ENCODE measurements at places on chromosomes 5 and 9.

- DNase-seq, result no peak
Measured at GRCh38 chr5:175842506-175842905, 28.9 kb upstream of the CPLX2 start.

- DNase-seq, result no peak
Measured at GRCh38 chr5:143516249-143516648, 112.8 kb upstream of the NR3C1 start.

GRCh38 chr9:81591791-81592190, 97.6 kb downstream of the TLE1 start:
- no peak for DNase-seq

DNA sequence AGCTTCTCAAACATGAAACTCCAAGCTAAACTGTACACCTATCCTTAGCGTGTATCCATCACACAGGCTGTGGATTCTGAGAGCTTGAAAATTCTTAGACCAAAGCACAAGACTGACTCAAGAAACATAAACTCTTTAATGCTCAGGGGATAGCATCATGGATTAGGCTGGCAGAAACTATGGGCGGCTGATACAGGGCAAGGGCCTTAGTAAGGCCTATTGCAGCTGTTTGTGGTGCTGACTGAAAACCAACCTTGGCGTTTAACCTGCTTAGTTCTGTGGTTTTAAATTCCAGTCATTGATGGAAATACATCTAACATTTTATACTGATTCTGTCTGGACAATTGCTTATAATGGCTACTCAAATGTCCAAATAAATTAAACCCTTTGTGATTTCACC, 183.7 kb downstream of the TLR4 start:
- DNase-seq, result no peak

DNA sequence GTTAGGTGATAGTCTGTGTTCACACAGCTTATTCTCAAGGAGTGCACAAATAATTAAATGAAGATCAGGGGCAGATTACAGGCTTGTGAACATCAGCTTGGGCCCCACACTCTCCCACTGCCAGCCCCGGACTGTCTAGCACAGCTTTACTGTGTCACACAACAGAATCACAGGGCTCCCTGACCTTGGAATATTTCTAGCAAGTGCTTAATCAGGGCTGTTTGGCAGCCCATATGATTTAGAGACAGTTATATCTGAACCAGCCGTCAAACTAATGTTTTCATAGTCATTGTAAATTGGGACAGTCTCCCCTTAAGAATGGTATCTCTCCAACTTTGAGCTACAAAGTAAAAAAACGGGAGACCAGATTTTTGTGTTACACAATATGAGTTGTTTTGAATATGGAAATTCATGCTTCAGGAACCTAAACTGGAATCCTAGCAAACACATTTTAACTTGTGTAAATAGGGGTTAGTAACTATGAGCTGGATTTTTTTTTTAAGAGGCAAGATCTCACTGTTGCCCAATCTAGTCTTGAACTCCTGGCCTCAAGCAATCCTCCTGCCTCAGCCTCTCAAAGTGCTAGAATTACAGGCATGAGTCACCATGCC, 517.6 kb downstream of the BNC2 start:
- DNase-seq, result no peak

GRCh38 chr5:34013547-34013946, 5.7 kb upstream of the AMACR start:
- no peak for DNase-seq

- DNase-seq, result no peak
Measured at GRCh38 chr5:67530609-67531255, 334.1 kb upstream of the CD180 start.

DNA sequence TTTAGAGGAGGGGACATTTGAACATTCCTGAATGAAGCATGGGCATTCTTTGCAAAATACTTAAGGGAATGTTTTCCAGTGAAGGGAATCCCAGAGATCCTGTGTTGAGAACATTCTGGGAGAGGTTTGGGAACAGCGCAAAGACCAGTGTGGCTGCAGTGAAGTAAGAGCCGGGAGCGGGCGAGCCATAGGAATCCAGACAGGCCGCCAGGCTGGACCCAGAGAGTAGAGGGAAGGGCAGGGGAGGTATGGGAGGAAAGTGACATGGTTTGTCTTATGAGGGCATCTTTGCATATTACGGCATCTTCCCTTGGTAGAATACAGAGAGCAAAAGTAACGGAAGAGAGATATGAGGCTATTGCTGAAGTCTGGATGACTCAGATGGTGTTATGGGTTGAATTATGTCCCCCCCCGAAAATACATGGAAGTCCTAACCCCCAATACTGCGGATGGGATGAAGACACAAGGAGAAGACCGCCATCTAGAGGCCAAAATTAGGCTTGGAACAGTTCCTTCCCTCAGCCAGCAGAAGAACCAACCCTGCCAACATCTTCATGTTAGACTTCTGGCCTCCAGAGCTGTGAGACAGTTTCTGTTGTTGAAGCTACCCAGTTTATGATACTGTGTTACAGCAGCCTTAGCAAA, 268.2 kb downstream of the MAST4 start:
- peak; percentile 5 for DNase-seq

- no peak for DNase-seq
Measured at GRCh38 chr9:71549023-71549422, 219.3 kb downstream of the CEMIP2 start.

DNA sequence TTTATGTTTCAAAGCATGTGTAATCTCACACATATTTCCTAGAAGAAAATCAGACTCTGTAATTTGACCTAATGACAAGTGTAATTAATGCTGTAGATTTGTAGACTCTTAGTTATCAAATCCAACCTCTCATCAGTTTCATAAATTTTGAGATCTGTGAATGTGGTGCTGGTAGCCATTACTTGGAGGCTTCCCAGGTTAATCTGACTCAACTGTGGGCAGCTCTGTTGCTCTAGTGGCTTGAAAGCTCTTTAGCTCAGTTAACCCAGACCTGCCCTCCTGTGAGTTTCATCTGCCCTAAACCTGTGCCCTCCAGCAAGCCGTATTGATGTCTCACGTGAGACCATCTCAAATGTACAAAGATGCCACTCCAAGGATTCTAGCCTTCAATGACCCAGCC, 323.4 kb downstream of the FBXL7 start:
- DNase-seq, result no peak

DNA sequence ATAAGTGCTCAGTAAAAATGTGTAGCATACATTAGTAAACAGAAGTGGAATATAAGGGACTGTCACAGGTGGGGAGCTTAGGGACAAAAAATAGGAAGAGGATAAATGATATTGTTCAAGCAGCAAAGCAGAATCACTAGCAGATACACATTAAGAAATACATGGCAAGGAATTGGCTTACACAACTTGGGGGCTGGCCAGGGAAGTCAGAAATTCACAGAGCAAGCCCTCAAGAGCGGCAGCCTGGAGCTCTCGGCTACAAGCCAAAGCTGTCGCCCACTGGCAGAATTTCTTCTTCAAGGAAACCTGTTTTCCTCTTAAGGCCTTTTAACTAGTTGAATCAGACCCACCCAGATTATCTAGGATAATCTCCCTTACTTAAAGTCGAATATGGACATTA, 73.0 kb upstream of the SMIM23 start:
- DNase-seq, result no peak

DNA sequence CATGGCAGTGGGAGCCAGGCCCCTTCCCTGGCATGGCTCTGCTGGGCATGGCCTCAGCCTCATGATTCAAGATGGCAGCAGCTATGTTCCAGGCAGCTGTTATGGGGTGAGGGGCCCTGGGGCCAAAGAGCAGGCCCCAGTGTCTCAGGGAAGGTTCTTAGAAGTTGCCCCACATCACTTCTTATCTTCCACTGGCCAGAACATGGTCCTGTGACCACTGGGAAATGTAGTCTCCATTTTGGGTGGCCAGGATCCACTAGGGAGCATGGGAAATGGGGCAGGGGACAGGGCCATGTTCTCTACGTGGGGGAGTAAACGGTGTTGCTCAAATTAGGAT, 18.3 kb downstream of the SUSD3 start:
- DNase-seq, result no peak

DNA sequence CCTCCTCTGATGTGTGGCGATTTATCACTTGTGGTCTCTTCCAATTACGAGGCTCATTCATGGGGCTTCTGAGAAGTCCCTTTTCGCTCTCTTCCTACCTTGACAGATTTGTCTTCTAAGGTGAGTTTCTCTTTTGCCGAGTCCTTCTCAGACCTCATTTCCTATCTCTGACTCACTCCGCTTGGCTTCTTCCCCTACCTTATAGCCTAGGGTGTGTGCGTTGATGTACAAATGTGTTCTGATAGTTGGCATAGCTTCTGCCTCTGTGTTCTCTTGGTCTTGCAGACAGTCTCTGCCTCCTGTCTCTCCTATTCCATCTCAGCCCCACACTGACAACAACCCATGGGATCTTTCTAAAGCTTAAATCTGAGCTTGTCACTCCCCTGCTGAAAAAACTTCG, 56.9 kb upstream of the SHB start:
- no peak for DNase-seq

DNA sequence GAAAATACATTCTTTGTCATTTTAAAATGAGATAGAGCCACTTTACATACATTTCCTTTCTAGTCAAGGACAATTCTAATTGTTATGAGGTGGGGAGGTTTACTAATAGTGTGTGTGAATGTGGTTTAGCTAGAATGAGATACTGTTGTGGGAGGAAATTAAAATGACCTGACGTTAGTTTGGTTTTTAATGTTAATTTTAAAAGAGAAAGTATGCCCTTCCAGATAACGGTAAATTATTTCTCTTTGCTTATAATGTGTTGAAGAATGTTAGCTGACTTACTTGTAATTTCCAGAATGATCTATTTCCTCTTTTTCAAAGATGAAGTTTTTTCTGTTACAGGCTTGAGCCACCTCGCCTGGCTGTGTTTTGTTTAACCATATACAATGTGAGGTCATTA, 1.7 kb upstream of the TAF7 start:
- DNase-seq, result no peak

DNA sequence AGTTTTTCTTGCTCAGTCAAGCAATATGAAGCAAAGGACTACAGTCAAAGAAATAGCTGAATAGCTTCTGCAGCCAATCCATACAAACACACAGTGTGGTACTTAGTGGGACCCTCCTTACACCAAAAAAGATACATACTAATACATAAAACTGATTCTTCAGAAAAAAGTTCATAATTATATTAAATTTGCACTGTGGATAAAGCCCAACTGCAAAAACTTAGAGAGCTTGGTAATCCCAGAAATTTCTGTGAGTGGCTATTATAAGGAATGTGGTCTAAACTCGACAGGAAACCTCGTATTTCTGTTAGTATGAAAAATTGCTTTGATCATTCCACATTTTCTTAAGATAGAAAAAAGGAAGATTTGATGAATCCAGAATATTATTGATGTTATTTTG, 245.4 kb downstream of the FBXL17 start:
- DNase-seq, result no peak

GRCh38 chr5:73789851-73790281, 163.9 kb downstream of the ARHGEF28 start:
- no peak for DNase-seq

- no peak for DNase-seq
Measured at GRCh38 chr9:134885679-134886412, 5.2 kb downstream of the FCN2 start.

GRCh38 chr9:28031521-28032267, 458.4 kb upstream of the C9orf72 start:
- no peak for DNase-seq
